ENCODE measurements at places on chromosomes 7 and 10. TPM values are rescaled to one million over a fixed set of nuclear protein-coding genes. Genes with fewer than 3 reads are reported as not detected.

Gene PLCE1
- polyA plus RNA-seq = 0.85 TPM

Gene ABCC2
- 0.35 TPM for polyA plus RNA-seq

Gene ATP6V0E2
- 9.8 TPM for polyA plus RNA-seq

Gene NOLC1
- polyA plus RNA-seq = 25.4 TPM

Gene DNAH11
- 0.51 TPM for polyA plus RNA-seq

Gene MET
- 2.1 TPM for polyA plus RNA-seq

Gene MSS51
- polyA plus RNA-seq = 2.0 TPM
